ENCODE measurements at places on chromosomes 5 and 9. TPM values are rescaled to one million over a fixed set of nuclear protein-coding genes. Genes with fewer than 3 reads are reported as not detected.

Gene IFNW1
- total RNA-seq: not detected

Gene CDK7
- 21.6 TPM for total RNA-seq

Gene IFNA6
- total RNA-seq: not detected

Gene MAP1B
- total RNA-seq: 116 TPM

Gene STPG3
- not detected for total RNA-seq

Gene PDE8B
- 8.9 TPM for total RNA-seq

Gene STK32A
- total RNA-seq: 0.62 TPM

Gene ARSI
- total RNA-seq: 18.9 TPM

Gene CNTNAP3B
- 14.0 TPM for total RNA-seq

Gene IL3
- total RNA-seq: not detected

Gene PAX5
- total RNA-seq: 0.62 TPM

Gene GGTA1
- total RNA-seq: 6.9 TPM

Gene BHMT2
- total RNA-seq: 5.1 TPM

Gene CD274
- 4.1 TPM for total RNA-seq

Gene FGF1
- 8.7 TPM for total RNA-seq

Gene LTC4S
- not detected for total RNA-seq

Gene COL27A1
- 21.6 TPM for total RNA-seq
